ENCODE measurements at places on chromosomes 11 and 22.

DNA sequence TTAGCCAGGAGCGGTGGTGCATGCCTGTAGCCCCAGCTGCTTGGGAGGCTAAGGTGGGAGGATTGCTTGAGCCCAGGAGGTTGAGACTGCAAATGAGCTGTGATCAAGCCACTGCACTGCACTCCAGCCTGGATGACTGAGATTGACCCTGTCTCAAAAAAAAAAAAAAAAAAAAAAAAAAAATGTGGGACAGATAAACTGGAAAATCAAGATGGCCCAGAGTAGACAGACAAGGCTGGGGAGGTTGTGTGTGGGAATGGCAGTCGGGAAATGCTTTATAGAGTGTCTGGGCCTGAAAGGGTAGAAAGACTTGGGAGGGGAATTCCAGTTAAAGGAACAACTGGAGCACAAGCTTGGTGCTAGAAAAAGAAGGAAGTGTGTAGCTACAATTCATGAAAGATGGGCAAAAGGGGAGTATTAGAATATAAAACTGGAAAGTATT lies 18.2 kb upstream of the WDR74 start:
- no peak for DNase-seq

DNA sequence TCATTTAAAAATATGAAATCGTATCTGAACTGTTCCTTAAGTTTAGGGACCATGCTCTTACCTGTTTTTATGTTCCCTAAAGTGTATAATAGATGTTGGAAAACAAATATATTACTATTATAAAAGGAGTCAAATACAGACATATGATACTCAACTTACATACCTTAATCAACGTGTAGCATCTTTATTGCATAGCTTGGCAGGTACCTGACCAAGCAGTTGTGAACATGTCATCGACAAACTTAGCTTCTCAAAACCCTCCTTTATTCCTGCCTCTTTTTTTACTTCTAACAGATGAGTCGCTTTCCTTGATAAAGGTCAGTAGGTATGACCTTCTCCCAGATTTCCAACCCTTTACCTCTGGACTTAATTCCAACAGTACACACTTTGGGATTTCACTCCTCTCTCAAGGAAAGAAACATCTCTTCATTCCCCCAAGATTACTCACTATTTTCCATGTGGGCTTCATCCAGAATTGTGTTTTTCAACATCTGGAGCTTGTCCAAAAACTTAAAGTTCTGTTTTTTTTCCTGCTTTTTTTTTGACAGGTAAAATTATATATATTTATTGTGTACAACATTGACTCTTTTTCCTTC lies 11.9 kb downstream of the HIPK3 start:
- no peak for DNase-seq

DNA sequence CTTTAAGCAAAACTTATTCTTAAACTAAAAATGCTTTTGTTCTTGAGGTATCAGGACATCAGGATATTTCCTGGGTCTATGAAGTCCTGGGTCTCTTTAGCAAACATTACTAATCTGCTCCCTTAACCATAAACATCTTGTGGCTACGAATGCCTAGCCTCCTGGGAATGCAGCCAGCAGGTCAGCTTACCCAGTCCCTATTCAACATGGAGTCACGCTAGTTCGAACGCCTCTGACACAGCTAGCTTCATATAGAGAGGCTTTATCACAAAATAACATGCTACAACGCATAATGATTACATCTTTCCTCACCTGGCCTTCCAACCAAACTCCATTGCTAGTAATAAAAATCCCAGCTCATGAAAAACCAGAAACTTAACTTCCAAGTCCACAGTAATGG lies 17.5 kb upstream of the FIBIN start:
- DNase-seq, result no peak

DNA sequence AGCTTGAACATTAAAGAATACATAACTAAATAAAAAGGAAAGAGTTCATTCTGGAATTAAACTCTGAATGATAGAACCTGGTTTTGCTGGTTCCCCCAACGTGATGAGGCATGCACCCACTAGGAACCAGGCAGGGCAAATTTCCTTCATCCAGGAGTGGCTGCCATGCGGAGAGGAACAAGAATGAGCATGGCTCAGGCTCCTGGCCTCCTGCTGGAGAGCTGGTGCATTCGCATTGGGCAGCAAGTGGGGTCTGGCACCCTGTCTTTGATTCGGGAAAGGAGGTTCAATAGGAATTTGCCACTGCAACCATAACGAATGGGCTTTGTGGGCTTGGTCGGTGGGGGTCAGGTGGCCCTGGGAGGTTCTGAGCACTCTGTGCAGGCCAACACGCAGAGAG lies 169.8 kb upstream of the TENM4 start:
- DNase-seq, result no peak

DNA sequence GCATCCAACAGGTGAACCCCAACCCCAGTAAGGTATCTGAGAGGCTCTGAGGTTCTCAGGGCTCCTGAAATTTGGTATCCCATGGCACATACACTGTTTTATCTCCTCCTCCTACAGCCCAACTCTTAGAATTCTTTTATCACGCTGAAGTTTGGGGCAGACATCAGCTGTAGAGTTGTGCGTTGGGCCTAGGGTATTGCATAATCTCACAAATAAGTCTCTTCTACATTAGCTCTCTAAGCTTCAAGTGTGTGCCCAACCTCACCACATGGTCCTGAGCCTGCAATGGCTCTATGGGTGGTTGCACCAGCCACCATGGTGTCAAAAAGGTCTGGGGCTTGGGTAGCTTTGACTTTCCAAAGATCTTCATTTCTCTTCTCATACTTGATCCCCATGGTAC lies 603.0 kb downstream of the BUD13 start:
- no peak for DNase-seq

DNA sequence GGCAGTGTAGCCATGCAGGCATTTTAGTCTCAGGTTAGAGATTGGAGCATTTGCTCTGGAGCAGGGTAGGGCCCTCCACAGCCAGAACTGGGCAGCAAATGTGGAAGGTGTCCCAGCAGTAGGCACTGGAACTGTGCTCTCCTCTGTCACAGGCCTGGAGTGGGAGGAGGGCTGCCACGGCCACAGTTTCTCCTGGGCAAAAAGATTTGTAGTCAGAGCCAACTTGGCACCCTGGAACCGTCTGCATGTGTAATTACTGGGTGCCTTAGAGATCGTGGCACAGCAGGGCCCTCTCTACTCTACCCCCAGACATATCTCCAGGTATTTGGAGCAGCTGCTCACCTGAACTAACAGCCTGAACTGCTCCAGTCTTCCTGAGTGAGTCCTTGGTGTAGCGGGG lies 93.7 kb downstream of the ZC3H12C start:
- DNase-seq, result no peak

DNA sequence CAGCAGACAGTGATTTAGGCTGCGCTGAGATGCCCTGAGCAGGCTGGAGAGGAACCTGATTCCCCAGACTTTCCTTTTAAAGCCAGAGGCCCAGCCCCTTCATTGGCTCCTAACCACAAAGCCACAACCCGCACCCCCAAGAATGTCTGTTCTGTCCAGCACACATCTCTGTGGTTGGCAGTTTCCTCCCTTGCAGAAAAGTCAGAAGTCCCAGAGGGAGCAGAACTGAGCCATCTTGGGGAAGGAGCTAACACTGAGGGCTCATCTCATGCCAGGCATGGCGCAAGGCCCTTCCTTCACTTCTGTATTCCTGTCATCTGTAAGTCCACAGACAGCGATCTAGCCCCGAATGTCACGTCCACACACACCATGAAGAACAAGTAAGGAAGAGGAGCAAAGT lies 97.1 kb upstream of the SYT13 start:
- DNase-seq, result no peak

DNA sequence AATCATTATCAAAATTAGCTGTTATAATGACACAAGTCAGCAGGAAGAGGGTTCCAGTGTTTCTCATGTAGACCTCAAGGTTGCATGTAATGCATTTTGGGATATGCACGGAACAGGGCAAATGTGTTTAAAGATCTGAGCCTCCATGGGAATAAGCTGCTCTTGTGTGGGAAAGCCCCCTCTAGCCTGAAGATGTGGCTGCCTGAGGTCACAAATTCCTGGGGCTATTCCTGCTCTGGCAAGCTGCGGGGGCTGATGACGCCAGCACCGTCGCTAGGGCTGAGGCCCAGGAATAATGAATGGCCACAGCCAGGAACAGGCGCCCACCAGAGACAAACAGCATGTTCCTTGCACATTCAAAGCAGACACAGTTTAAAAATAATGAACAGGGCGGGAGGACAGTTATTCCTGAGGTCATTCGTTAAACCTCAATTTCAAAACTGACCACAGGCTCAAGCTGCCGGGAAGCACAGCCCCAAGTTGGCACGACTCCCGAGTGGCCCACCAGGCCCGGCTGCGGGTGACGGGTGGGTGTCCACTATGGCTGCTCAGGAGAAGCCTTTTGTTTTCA lies 11.7 kb downstream of the OSBPL5 start:
- peak; percentile 49 for DNase-seq

DNA sequence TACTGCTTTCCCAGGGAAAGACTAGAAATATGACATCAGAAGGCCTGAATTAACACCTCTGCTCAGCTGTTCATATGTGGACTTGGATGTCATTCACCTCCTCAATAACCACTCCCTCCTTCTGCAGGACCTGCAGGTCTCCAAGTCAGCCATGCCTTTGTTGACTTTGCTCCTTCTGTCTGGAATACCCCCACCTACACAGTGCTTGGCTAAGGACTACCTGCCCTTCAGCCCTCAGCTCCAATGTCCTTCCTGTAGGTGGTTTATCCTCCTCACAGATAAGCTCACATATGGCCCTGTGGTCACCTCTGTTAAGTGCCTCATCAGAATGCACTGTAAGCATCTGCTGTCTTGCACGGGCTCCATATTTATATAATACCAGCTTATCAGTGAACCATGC lies 26.4 kb upstream of the FAT3 start:
- DNase-seq, result no peak

DNA sequence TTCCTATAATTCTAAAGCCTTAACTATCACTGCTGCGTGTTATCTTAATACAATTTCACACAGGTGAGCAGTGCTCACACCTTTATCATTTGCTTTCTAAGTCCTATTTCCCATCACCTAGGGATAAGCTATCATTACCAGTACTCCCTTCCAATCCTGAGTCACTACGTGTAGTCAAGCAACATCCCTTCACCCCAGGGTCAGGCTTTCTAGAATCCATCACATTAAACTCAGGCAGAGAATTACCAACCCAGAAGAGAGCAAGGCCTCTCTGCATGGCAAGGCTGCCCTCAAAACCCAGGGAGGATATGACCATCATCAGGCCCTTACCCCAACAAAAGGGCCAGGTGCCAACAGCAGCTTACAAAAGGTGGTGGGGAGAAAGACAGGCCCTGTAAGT lies 9.8 kb downstream of the PACSIN2 start:
- no peak for DNase-seq

DNA sequence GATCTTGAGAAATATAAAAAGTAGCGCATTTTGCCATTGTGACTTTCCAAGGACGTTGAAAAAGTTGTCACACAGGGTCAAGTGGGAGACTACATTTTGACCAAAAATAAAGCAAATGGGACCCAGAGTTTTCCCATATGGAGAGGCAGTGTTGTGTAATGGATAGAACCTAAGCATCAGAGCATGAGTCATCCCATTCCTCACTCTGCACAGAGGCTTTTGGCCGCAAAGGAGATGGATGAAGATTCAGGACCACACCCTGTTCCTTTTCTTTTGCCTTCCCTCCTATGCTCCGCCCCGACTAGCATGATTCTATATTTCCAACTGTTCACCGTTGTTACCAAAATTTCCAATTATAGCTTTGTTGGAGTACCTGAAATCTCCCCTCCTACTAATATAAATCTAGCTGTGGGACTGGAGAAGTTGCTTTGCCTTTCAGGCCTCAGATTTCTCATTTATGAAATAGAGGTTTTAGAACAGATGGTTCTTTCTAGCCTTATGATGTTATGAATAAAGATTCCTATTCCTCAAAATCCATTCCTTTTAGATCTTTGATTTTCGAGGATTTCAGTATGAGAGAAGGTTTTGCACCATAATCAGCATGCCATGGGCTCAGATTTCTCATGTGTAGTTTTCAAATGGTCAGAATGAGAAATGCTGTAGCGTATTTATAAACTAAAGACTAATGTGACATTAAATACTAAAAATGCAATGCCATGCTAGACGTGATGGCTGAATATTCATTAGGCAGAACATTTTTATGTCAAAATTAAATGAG lies 921.9 kb upstream of the TENM4 start:
- DNase-seq, result no peak

GRCh38 chr11:99531468-99531867 lies 510.7 kb downstream of the CNTN5 start:
- DNase-seq, result no peak

DNA sequence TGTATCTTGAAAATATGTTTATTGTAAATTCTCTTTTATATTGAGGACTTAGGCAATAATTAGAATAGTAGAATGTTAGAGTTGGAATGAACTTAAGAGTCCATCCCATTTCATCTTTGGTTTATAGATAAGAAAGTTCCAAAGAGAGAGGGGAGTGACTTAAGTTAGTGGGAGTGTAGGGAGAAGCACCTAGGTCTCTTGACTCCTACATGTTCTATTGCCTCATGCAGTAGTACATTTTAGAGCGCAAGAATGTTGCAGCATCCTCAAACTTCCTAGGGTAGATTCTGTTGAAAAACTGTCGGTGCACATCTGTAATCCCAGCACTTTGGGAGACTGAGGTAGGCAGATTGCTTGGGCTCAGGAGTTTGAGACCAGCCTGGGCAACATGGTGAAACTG lies 8.7 kb downstream of the RRM1 start:
- no peak for DNase-seq

- DNase-seq, result no peak
Measured at GRCh38 chr11:65295001-65295400, 19.7 kb upstream of the CDC42EP2 start.

- DNase-seq, result no peak
Measured at GRCh38 chr11:19907839-19908238, 195.2 kb downstream of the NAV2 start.

GRCh38 chr11:131824771-131825170 lies 454.4 kb downstream of the NTM start:
- no peak for DNase-seq

GRCh38 chr11:64803846-64804345 lies 882 bp upstream of the MAP4K2 start:
- no peak for DNase-seq

DNA sequence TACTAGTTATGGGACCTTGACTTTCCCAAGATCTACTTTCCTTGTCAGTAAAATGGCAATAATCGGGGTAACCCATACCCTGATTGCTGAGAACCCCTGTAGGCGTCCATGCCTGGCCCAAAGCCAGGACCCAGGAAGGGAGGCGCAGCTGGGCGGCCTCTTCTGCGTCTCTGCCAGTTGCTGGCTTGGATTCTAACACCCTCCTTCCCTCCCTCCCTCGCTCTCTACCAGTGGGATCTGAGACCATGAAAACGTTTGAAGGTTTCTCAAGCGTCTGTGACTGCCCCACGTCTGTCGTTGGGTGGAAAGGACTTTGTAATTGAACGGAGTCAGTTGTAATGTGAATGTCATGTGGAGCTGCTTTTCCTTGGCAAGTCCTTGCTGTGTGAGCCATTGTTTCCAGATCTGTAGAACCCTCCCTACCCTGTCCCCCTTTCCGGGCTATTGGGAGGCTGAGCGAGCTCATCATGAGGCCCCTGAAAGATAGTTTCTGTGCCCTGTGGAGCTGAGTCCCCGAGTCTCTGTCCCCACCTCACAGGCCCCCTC lies 47.8 kb downstream of the PARVB start:
- no peak for DNase-seq

All from retina (tissue), 1 donor.